Activated naive CD4-positive, alpha-beta T cell (primary cell): ENCODE measurements at places on chromosomes 16 and 17.
A peak's percentile ranks its signal among the peaks of the same experiment; 100 is the strongest.

- peak; percentile 77 for DNase-seq
These were observed 21.7 kb downstream of the ACSF3 start for GRCh38 chr16:89115216-89115861.

GRCh38 chr17:77944390-77945222, 13.9 kb upstream of the TNRC6C start:
- no peak for DNase-seq

DNA sequence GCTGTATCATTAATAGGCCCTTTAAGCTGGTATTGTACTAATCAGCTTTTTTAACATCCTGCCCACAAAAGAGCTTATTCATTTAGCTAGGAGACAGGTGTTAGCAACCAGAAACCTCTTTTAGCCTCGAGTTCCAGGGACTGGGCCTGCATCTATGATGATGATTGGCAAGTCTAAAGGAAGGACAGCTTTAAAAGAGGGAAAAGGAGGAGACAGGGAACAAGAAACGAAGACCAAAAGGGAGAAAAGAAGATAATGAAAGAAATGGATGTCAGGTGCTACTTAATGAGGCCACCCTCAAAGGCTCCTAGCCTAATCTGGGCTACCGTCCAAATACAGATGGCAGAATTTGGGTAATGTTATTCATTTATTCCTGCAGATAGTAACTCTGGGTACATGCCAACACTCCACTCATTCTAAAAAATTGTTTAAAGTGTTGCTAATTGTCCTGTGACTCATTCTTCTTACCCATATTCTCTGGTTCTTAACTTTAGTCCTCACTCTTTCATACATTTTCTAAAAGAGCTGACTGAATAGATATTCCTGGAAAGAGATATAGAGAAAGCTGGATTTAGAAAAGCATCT, 18.7 kb upstream of the RFFL start:
- no peak for DNase-seq

DNA sequence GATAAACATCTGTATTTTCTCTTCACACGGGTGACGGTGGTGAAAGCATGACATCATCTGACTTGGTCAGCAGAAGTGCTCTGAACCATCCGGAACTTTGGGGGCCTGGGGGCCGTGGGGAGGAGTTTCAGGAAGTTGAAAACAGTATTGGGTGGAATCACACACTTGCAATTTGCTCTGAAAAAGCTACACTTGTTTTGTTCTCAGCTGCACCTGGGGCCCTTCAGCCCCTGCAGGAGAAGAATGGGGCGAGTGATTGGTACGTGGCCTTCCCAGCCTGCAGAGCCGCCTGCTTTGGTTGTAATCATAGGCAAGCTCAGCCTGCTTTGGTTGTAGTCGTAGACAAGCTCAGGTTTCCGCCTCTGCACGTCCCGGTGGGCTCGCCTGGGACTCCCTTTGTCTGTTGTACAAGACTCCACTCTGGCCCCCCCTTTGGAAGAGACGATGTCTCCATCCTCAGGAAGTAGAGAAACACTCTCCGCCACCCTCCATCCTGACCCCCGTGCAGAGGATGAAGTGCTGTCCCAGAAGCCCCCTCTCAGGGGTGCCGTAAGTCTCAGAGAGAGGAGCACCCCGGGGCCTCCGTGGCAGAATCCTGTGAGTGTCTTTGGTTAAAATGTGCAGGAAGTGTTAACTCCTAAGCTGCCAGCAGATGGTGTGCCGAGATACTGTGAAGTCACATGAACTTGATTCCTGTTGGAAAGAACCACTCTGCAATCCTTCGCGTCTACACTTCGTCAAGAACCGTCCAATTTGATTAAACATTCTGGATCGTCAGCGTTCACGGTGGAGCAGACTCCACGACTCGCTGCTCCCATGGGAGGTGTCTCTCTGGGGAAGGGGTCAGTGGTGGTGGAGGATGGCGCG, 5.4 kb downstream of the BANP start:
- peak; percentile 28 for DNase-seq

DNA sequence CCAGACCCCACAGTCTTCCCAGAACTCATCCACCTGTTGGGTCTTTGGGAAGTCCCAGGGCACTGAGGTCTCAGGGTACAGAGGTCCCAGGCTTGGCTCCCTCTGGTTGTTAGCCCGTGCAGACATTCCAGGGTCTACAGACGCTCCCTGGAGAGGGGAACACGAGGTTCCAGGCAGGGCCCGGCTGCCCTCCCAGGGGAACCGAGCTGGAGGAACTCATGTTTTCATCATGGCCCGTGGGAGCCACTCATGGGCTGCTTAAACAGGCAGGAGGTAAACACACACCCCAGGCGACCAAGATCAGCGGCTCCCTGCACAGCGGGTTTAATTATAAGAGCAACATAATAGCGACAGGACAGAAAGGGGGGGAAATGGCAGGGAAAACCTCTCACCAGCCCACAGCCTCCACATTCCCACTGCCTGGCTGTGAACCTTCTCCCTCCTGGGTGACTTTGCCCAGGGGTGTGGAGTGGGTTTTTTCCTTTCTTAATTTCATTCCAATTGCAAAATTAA, 36.5 kb downstream of the TRARG1 start:
- no peak for DNase-seq
